Stimulated activated CD4-positive, alpha-beta T cell treated with anti-CD3 and anti-CD28 coated beads, Interleukin-1b, Interleukin-23, amount 100 ng/mL, for 24 hours (primary cell): ENCODE measurements at places on chromosomes 16 and 17.

DNA sequence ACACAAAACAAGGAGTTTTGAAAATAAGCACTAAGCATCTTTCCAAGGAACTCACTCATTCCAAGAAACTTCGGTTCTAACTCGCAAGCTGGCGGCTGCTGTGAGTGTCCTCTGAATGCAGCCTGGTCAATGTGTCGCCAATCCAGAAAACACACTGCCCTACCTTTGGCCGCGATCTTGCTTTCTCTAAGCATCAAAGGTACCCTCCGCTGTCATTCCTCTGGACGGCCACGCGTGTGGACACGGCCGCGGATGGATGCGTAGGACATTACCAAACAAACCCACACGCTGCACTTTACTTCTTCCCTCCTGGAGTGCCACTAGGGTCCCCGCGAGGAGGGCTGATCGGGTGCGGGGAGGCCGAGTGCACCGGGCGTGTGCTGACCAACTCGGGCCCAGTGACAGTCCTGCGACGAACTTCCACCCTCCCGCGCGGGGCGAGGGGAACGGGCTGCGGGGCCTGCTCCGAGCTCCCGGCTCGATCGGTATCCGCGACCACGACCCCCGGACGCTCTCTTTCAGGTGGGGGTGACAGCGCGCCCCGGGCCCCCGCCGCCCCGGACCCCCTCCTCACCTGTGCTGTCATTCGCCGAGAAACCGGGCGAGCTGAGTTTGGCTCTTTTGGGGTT lies 1.1 kb downstream of the CREBBP start:
- DNase-seq = peak; percentile 8

DNA sequence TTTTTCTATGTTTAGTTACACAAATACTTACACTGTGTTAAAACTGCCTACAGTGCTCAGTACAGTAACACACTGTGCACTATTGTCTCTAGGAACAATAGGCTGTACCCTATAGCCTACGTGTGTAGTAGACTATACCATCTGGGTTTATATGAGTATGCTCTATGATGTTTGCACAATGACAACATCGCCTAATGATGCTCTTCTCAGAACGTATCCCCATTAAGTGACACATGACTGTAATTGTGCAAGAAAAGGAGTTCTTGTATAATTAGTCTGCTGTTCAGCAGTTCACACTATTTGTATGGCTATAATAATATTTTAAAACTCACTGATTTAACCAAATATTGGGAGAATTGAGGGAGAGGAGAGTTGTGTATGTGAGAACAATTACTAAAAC lies 173.7 kb downstream of the TRIM37 start:
- DNase-seq = no peak

DNA sequence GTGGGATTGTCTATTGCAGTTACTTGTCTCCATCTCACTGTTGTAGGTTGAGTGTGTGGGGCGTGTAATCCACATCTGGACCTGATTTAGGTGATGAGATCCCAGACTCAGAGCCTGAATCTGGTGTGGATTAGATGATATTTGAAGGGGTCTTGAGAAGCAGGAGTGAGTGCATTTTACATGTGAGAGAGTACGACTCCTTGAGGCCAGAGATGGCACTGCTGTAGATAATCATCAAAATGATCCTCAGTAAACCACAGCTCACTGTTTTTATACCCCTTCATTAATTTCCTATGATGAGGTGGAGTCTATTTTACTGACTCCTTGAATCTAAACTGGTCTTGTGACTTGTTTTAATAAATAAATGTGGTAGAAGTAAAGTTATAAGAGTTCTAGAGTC lies 732.5 kb downstream of the KCNJ2 start:
- no peak for DNase-seq

DNA sequence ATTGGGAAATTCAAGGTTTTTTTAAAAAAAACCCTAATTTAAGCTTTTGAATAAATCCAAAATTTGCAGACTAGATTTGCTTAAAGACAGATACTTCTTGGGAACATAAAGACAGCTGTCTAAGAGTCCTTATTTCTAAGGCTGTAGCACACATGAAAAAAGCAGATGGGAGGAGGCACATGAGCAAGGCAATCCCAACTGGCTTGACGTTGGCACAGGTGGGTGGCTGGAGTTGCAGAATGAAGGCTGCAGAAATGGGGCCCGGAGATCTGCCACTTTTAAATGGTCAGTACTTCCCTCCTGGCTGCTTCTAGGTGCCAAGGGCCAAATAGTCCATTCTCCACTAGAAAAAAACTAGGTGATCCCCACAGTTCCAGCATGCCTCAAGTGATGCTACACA lies 4.4 kb downstream of the KIAA0753 start:
- no peak for DNase-seq

- DNase-seq = no peak
These were observed 8.2 kb upstream of the DHX8 start for GRCh38 chr17:43475494-43476089.

- peak; percentile 18 for DNase-seq
These were observed 2.2 kb downstream of the SLC12A3 start for GRCh38 chr16:56866955-56867830.

DNA sequence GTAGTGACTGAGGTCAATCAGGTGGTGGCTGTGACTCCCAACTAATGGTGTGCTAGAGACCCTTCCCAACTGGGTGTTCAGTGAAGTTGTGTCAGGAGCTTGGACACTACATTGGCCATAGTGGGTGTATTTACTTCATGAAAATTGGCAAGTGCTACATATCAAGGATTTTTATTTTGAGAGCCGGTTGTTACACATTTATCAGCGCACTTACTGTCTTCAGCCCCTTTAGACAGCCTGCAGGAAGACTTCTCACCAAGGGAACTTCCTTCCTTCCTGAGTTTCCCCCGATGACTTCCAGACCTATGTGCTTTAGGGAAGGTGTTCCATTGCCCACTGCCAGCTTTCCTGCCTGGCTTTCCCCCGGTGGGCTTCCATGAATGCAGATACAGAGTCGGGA lies 261.2 kb downstream of the CBLN1 start:
- DNase-seq = no peak
